ENCODE measurements at places on chromosomes 3 and 15.

- no peak for DNase-seq
Observed at GRCh38 chr3:149815728-149816127, 2.7 kb downstream of the RNF13 start.

- no peak for DNase-seq
Observed at GRCh38 chr15:67133738-67134066, 68.3 kb downstream of the SMAD3 start.

DNA sequence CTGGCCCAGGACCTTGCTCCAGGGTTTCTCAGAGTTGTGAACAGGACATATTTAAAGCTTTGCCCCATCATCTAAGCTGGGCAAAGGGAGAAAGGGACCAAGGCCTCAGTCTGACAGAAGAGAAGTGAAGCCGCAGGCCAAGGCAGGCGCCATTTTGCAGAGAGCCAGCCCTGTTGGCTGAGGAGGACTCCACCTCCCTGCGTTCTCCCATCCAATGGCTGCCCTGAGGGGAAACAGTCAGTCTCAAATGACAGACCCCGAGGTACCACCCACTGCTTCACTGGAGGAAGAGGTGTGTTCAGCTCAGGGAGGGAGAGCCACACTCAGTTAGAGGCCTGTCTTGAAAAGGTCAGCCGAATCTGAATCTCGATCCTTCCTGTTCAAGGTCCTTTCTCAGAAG is 86.1 kb downstream of the ADAMTS17 start:
- DNase-seq: no peak

DNA sequence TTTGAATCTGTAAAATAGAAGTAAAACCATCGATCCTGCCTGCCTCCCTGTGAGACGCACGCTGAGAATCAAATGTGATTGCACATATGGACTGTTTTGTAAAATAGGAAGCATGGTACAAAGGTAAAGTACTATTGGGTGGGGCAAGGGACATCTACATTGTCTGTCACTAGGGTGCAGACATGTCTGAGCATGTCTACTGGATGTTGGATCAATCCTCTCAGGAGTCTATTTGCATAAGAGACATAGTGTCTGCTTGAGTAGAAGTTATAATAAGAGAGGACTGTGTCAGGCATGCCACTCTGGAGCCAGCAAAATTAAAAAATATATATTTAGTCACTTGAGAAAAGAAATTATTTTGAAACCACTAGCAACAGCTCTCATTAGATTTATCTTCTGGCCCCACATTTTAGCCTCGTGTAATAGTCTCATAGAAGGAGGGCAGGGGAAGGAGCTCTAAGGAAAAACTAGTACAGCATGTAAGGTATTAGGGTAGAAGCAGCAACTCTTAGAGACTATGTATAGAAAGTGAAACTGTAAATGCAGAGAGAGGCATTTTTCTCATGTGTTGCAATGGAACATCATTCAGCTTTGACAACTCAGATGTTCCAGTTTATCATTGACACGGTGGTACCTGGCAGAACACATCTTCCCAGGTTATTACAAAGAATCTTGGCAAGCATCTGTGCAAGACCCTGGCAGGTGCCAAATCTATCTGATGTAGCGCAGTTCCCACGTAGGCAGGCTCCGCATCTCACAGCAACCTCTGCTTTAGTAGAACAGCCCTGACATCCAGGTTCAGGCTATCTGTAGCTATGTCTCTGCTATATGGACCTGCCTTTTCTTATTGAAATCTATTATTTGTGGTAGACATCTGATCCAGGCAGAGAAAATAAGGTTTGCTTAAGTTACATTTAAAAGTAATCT is 85.2 kb upstream of the CHL1 start:
- DNase-seq: no peak

- no peak for DNase-seq
Observed at GRCh38 chr3:173402656-173403055, 5.1 kb downstream of the NLGN1 start.

DNA sequence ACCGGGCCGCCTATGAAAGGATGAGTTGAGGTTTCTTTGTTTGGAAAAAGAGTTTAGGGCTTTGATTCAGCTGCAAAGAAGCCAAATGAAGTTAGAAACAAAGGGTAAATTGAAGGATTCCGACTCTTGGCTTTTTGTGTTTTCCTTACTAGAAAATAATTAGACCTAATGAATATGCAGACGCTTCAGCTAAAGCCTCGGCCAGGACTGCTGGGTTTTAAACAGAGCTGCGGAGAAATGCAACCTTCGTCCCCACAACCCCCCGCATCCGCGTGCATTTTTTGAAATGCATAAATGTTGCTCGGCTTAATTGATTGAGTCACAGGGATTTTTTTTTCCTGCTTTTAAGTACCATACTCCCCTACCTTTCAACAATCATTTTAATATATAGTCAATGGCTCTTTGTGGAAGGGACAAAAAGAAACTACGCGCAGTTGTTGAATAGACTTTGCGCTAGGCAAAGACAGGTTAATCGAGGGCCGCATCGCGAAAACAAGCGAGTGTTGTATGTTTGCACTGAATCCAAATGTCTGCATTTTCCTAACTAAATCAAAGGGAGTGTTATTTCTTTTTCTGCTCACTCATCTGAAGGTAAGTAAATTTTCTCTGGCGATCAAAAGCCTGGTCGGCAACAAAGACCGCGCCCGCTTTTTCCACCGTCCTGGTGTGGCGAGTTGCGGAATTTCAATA is 1.3 kb upstream of the ZIC4 start:
- DNase-seq: no peak

- DNase-seq: no peak
Observed at GRCh38 chr3:112095731-112096130, 9.5 kb downstream of the C3orf52 start.

DNA sequence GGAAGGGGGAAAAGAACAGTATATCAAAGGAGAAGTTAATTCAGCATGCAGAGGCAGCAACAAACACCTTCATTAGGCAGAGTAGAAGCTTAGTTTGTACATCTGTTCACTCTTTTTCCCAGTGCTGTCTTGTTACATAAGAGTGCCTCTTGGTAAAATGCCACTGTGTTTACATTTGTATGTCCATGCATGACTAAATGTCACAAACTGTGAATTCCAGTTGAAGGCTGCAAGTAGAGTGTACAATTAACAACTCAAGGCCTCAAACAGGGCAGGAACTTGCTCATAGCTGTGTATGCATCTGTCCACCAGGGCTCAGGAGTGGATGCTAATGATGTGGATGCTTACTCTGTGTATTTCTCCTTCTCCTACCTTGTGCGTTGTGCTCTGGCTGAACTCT is 214.2 kb upstream of the TPM1 start:
- no peak for DNase-seq

DNA sequence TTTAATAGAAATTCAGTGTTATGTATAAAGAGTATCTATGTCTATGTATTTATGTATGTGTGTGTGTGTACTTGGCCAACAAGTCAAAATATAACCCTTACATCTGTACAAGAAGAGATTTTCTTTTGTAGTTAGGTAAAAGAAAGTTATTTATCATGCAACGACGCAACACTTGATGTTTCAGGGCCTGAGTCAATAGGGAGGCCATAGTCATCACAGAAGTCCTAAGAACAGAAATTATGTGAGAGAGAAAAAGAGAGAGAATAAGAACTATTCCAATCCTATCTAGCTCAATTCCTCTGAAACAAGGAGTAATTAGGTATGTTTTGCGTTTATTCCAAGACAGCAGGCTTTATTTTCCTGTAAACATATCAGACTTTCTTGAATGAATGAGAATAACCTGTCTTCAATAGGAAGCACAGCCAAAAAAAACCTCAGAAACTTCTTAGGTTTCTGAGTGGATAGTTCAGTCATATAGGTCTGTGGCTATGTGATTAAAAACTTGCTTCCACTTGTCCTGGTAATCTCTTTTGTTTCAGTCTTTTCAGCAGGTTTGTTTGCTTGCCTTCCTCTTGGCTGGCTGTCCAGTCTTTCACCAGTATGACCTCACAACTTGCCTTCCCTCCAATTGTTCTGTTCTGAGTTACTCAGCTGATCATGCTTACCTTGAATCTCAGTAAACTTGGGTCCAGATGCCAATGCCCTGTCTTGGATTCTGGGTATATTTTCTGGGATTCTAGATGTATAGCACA is 382.4 kb upstream of the GBE1 start:
- no peak for DNase-seq

- no peak for DNase-seq
Observed at GRCh38 chr15:72037321-72037720, 80.6 kb downstream of the MYO9A start.

DNA sequence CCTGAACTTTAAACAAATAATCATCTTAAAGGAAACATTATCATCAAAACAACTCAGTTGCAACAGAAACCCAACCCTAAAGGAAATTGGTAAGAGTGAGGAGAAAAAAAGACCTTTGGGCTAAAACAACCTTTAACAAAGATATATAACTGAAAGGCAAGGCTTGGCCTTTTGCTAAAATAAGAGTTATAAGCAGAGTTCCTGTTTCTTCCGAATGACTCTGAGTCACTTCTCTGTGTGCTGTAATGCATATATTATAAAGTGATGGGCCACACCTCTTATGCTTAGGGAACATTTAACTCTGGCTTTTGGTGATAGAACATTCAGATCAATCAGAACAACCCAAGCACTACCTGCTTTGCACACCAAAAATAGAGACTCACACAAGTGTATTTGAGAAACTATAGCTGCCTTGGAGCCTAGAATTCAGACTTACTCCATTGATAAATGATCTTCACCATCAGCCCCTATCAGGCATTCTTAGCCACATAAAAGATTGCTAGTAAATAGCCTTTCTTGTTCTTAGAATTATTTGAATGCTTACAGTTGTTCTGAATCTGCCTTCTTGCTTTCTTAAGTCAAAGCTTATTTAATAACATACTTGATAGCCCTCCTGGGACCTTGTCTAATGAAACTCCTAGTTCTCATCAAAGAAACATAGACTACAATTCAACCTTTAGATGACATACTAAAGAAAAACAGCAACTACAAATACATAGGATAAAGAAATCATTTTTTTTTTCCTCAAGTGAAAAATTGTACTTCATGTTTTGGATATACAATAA is 294.2 kb upstream of the SEMA6D start:
- no peak for DNase-seq

DNA sequence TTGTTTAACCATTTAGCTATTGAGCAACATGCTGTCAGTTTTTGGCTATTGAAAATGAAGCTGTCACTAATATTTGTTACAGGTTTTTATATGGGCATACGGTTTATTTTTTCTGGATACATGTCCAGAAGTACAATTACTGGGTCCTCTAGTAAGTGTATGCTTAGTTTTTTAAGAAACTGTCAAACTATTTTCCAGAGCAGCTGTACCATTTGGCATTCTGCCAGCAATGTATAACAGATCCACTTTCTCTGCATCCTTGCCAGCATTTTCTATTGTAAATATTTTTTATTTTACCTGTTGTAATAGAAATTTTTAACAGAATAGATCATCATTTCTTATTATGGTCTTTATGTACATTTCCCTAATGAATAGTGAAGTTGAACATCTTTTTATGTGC is 658.8 kb downstream of the EDEM1 start:
- no peak for DNase-seq
